ENCODE measurements at places on chromosomes 7 and 10. TPM values are rescaled to one million over a fixed set of nuclear protein-coding genes. Genes with fewer than 3 reads are reported as not detected.

HEPACAM2 gene
- total RNA-seq, result under 0.01 TPM

AS3MT gene
- total RNA-seq, result 7.5 TPM

DNA sequence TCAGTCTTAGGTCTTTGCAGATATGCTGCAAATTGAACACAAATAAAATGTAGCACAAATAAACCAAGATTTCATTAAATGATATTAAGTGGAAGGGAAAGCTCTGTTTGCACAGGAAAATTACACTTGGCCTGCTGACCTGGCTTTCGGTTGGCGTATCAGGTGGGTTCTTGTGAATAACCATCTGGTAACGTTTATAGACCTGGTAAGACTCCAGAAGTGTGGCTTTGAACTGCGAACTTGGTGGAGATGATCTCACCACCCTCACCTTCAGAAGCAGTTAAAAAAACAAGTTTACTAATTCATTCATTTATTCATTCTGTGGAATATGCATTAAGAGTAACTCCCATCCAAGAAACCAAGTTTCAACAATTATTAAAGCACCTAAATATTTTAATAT, 28.1 kb downstream of the ATE1 start:
- H3K27me3 ChIP-seq, result no peaks in the 10 kb centered on the region
- H3K36me3 ChIP-seq, result peaks cover 6% of the 10 kb centered on the region
- no peak overlapping the region for H3K4me3 ChIP-seq
- H3K4me1 ChIP-seq, result no peaks in the 10 kb centered on the region
- DNase-seq, result no peak

DNA sequence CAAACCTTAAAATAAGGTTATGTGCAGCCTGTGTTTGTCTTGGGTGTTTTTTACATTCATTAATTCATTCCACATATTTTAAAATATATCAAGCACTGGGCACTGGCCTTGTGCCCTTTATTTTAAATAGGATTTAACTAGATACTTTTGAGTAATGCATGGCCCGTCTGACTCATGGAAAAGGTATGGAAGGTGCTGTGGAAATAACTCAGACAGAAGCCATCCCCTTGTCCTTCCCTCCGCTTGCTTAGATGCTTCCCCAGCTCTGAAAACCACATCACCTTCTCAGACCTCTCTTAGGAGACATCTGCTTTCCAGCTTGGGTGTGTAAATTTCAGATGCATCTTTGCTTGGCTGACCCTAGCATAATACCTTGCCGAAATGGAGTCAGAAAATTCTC, 30.5 kb downstream of the SLC18A2 start:
- no peaks in the 10 kb centered on the region for H3K27me3 ChIP-seq
- DNase-seq, result peak; percentile 23
- H3K27ac ChIP-seq, result no peak overlapping the region
- H3K4me3 ChIP-seq, result no peak overlapping the region
- H3K36me3 ChIP-seq, result no peaks in the 10 kb centered on the region

DNA sequence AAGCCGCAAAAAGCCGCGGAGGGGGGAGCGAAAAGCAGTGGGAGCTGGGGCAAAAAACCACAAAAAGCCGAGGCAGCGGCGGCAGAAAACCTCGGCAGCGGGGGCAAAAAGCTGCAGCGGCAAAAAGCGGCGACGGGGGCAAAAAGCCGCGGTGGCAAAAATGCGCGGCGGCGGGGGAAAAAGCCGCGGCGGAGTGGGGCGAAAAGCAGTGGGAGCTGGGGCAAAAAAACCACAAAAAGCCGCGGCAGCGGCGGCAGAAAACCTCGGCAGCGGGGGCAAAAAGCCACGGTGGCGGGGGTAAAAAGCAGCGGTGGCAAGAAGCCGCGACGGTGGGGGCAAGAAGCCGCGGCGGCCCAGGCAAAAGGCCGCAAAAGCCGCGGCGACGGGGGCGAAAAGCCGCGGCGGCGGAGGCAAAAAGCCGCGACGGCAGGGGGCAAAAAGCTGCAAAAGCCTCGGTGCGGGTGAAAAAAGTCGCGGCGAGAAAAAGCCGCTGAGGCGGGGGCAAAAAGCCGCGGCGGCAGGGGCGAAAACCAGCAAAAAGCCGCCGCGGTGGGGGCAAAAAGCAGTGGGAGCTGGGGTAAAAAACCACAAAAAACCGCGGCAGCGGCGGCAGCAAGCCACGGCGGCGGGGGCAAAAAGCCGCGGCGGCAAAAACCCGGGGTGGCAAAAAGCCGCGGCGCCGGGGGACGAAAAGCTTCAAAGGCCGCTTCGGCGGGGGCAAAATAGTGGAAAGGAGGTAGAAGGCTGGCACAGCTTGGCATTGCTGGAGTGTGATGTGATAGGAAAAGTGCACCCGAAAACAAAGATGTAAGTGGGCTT, 135.9 kb downstream of the ZNF92 start:
- H3K36me3 ChIP-seq, result no peaks in the 10 kb centered on the region
- peak overlapping the region; percentile 18 for H3K4me3 ChIP-seq
- no peaks in the 10 kb centered on the region for H3K4me1 ChIP-seq

DNA sequence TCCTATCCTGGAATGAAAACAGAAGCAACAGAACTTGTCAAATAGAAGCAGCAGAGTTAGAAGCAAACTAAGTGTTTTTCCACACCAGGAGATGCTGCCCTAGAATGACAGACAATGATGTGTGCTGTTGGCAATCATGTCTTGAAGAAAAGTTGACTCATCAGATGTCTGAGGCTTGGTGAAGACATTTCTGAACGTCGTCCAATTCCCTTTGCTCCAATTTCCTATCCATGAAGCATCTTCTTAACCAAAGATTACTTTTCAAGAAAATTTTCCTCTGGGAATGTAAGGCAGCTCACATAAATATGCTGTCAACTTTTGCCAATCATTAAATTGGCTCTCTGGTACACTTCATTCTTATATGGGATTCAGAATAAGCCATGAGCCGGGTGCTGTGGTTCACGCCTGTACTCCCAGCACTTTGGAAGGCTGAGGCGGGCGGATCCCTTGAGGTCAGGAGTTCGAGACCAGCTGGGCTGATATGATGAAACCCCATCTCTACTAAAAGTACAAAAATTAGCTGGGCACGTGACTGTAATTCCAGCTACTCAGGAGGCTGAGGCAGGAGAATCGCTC, 34.6 kb downstream of the MALSU1 start:
- DNase-seq, result peak; percentile 96
- H3K27me3 ChIP-seq, result no peaks in the 10 kb centered on the region
- H3K36me3 ChIP-seq, result peaks cover 17% of the 10 kb centered on the region
- peaks cover 15% of the 10 kb centered on the region for H3K4me1 ChIP-seq
- no peak overlapping the region for H3K4me3 ChIP-seq
- H3K27ac ChIP-seq, result peak overlapping the region; percentile 77

Data from IMR-90 (cell line).